Sigmoid colon (tissue), 7 donors: ENCODE measurements at places on chromosomes 12 and 14. TPM values are rescaled to one million over a fixed set of nuclear protein-coding genes. Genes with fewer than 3 reads are reported as not detected.
A peak's percentile ranks its signal among the peaks of the same experiment; 100 is the strongest.

DNA sequence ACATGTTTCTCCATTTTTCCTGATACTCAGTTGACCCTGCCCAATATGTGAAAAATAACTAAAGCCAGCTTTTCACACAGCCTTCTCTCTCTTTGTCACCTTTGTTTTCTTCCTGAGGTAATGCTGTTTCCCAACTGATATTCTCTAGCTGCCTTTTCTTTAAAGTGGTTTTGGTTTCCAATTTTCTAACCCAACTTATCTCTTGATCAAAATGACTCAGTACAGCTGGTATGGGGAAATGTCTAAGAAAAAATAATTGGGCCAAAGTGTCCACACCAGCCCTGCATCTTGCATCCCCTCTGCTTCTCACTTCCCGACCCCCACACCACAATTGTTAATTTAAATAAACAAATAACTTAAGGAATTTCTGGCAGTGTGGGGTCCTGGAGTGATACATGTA lies 193.8 kb downstream of the SYT1 start:
- no peaks in the 10 kb centered on the region for H3K4me1 ChIP-seq
- DNase-seq = no peak
- H3K4me3 ChIP-seq = no peak overlapping the region
- no peaks in the 10 kb centered on the region for H3K36me3 ChIP-seq
- H3K27ac ChIP-seq = no peak overlapping the region

DNA sequence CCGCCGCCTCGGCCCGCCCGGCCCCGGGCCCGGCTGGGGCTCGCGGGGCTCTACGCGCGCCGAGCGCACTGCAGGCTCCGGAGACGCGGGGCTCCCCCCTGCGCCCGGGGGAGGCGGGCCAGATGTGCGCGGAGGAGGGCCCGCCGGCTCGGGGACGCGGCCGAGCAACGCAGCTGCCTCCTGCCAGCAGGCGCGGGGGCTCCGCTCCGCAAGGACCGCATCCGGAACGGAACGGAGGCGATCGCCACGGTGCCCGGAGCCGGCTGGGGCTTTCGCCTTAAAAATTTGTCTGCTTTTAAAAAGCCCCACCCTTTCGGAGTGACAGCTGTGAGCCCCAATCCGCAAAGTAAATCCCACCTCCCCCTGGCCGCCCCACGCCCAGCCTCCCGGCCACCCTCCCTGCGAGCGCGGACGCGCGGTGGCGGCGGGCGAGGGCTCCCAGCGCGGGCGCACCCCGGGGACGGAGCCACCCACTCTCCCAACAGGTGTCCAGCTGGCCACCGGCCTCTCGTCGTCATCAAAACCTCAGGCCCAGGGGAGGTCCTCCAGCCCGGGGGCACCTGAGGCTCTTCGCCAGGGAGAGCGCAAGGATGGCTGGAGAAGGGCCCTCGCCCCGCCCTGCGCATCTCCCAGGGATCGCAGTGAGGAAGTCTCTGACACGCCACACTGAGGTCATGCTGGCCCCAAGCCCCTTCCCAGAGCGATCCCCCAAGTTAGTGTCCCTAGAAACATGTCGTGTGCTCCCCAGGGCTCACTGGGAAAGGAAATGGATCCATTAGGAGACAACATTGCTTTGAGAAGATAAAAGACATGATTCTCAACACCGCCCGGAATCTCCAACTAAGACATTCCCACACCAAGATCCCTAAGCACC lies at the start of gene TMEM132D:
Gene TMEM132D (minus strand): TSS at position 70 of the 874 bp plus-strand sequence.
- H3K27me3 ChIP-seq = peaks cover 27% of the 10 kb centered on the region
- no peak within 1 kb of the TSS for H3K27ac ChIP-seq
- H3K4me3 ChIP-seq = no peak within 1 kb of the TSS
- no peaks in the 10 kb centered on the region for H3K4me1 ChIP-seq
- no peaks in the 10 kb centered on the region for H3K36me3 ChIP-seq

The ADAMTS20 gene
- not detected for total RNA-seq

GRCh38 chr12:20044351-20044750 lies 324.0 kb upstream of the PDE3A start:
- H3K27me3 ChIP-seq = no peaks in the 10 kb centered on the region
- DNase-seq = no peak
- no peaks in the 10 kb centered on the region for H3K36me3 ChIP-seq
- no peaks in the 10 kb centered on the region for H3K4me1 ChIP-seq
- H3K27ac ChIP-seq = peak overlapping the region; percentile 13

DNA sequence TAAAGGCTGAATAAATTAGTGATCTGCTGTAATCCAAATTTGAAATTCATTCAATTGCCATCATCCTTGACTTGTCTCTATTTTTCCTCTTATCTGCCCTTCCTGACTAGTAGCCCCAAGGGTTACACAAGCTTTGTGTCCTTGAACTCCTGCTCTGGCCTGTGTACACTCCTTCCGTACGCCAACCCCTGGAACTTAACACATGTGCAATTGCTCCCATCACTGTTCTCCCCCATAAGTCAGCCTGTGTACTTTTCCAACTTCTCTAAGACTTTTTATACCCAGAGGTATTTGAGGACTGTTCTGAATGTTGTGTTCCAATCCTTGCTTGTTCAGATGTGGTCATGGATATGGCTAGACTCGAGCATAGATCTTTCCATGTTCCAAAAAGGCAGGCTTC lies 171.1 kb upstream of the G2E3 start:
- H3K36me3 ChIP-seq = no peaks in the 10 kb centered on the region
- H3K27me3 ChIP-seq = no peaks in the 10 kb centered on the region
- no peak for DNase-seq
- H3K27ac ChIP-seq = no peak overlapping the region
- peaks cover 5% of the 10 kb centered on the region for H3K4me1 ChIP-seq
- H3K4me3 ChIP-seq = no peak overlapping the region

GRCh38 chr12:6193853-6194815 lies 6.1 kb upstream of the CD9 start:
- H3K36me3 ChIP-seq = no peaks in the 10 kb centered on the region
- no peaks in the 10 kb centered on the region for H3K27me3 ChIP-seq

DNA sequence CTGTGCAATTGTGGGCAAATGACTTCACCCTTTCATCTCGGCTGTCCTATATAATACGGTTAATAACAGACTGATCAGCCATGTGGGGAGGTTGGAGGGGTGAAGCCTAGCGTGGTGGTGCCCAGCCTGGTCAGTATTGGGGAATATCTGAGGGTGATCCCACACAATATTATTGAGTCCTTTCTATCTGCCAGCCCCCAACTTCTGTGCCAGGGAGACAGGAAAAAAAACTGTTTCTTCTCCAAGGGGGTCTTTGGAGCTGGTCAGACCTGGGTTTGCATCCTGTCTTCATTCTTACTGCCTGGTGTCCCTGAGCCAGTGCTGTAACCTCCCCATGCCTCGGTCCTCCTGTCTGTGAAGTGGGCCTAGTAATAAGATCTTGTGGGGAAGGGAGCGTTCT lies 6.5 kb downstream of the CYP46A1 start:
- no peaks in the 10 kb centered on the region for H3K4me1 ChIP-seq
- H3K27ac ChIP-seq = no peak overlapping the region
- no peaks in the 10 kb centered on the region for H3K36me3 ChIP-seq
- H3K27me3 ChIP-seq = no peaks in the 10 kb centered on the region

The ASB2 gene
- total RNA-seq = 124 TPM

The FITM1 gene
- not detected for total RNA-seq

The ZDHHC22 gene
- total RNA-seq = 0.95 TPM

DNA sequence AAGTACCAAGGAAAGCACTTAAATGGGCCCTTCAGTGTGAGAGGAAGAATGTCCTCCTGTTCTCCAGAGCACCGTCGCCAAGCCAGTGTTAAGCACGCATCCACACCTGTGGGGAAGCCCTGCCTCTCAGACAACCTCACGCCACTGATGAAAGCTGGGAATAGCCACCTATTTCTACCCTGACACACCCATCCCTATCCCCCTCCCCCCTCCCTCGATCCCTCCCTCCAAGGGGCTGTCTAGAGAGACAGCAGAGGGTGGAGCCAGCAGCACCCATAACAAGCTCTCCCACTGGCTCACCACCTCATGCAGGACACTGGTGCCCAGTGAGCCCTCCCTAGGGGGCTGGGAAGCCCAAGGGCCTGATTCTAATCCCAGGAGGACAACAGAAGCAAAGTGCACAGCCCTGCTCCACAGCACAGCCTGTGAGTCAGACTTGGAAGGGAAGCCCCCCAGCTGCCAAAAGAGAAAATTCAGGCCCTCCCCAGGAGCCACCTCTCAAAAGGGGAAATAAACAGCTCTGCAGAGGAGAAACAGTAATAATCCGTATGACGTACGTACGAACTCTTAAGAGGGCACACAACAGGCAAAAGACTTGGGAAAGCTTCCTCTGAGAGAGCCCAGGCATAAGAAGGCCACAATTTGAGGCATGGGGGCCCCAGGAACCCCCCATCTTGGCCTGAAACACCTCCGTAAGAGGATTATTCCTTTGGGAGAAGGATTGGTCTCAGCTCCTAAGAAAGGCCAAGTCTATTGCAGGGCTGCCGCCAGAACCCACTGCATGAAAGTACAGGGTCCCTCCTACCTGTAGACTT lies 7.8 kb downstream of the PITPNM2 start:
- DNase-seq = peak; percentile 77
- H3K4me1 ChIP-seq = peaks cover 44% of the 10 kb centered on the region
- H3K36me3 ChIP-seq = no peaks in the 10 kb centered on the region
- no peaks in the 10 kb centered on the region for H3K27me3 ChIP-seq
- no peak overlapping the region for H3K4me3 ChIP-seq

GRCh38 chr14:64636980-64637429 lies 67.2 kb upstream of the PLEKHG3 start:
- H3K27me3 ChIP-seq = no peaks in the 10 kb centered on the region
- H3K27ac ChIP-seq = no peak overlapping the region
- no peaks in the 10 kb centered on the region for H3K36me3 ChIP-seq
- H3K4me3 ChIP-seq = no peak overlapping the region

The CLEC4D gene
- 0.55 TPM for total RNA-seq

GRCh38 chr12:111756681-111757080 lies 10.1 kb upstream of the ALDH2 start:
- H3K36me3 ChIP-seq = peaks cover 27% of the 10 kb centered on the region
- H3K27me3 ChIP-seq = no peaks in the 10 kb centered on the region
- H3K4me3 ChIP-seq = no peak overlapping the region

The GON7 gene
- total RNA-seq = 8.6 TPM

GRCh38 chr12:40013847-40014246 lies 92.0 kb downstream of the SLC2A13 start:
- no peaks in the 10 kb centered on the region for H3K36me3 ChIP-seq
- no peak for DNase-seq
- no peak overlapping the region for H3K4me3 ChIP-seq
- no peaks in the 10 kb centered on the region for H3K27me3 ChIP-seq
- no peak overlapping the region for H3K27ac ChIP-seq
- peaks cover 16% of the 10 kb centered on the region for H3K4me1 ChIP-seq

The CRIP1 gene
- total RNA-seq = 10.5 TPM

The SRP54 gene
- total RNA-seq = 36.1 TPM

The EIF2S3B gene
- total RNA-seq = 0.36 TPM
